Cardiac muscle cell (in vitro differentiated cells and primary cell): ENCODE measurements at places on chromosomes 1 and 21.

DNA sequence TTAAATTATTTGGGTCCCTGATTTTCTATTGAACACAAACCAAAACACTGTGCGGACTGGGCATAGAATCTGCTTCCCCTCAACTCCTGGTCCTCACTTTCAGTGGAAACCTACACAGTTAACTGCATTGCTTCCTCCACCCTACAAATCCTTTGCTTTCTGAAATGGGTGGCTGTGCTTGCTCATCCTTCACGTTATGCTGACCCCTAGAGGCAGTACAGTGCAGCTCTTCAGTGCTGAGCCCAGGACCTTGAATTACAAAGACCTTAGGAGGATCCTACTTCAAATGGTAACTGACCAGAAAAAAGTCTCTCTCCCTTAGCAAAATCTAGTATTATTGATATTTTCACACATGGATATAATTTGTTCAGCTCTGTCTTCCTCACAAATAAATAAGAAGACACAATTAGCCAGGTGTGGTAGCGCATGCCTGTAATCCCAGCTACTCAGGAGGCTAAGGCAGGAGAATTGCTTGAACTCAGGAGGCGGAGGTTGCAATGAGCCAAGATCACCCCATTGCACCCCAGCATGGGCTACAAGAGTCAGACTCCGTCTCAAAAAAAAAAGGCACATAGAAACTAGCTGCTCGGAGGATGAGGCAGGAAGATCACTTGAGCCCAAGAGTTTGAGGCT lies 63.4 kb upstream of the L1TD1 start:
- peak; percentile 83 for DNase-seq

- no peak for DNase-seq
These were observed 17.2 kb downstream of the KCNJ15 start for GRCh38 chr21:38273745-38274542.

DNA sequence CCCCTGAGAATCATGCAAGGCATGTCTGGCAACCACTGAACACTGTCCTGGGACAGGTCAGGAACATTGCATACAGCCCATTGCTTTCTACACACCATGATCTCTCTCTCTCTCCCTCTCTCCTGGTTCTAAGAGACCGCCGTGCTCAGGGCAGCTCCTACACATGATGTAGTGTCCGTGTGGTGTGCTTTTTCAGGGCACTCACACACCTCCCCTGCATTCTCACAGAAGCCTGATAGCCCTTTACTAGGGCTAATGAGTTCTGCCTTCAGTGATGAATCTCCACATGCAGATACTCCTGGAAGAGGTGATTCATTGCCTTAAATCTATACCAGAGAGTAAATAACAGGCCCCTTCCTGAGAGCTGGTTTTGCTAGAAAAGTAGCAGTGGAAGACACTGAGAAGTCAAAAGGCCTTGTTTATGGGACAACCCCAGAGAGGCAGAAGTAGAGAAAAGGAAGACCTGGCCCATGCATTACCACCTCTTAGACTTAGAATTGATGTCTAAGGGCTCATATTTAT lies 7.2 kb upstream of the OLFML2B start:
- no peak for DNase-seq

DNA sequence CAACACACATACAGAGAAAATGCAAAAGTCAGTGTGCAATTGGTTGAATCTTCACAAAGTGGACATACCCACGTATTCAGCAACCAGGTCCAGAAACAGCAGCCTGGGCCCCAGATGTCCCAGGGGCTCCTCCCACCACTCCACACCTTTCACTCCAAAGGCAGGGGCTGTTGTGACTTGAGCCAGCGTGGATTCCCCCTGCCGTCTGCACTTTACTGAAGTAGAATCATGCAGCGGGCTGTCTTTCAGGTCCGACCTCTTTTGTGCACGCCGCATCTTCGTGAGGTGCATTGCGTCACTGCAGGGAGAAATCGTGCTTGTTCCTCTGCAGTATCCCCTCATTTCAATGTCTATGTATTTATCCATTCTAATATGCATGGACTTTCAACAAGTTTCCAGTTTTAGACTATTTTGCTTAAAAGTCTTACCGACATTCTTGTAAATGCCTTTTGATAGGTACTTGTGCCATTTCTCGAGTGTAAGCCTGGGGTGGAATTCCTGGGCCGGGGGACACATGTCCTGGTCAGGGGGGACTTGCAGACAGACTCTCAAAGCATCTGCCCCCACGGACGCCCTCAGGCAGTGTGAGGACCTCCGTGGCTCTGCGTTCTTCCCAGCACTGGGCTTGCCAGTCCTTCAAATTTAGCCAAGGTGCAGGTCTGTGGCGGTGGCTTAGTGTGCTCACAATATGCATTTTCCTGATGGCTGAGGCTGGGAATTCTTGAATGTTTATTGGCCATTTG lies 29.3 kb upstream of the ACTRT2 start:
- DNase-seq: no peak

DNA sequence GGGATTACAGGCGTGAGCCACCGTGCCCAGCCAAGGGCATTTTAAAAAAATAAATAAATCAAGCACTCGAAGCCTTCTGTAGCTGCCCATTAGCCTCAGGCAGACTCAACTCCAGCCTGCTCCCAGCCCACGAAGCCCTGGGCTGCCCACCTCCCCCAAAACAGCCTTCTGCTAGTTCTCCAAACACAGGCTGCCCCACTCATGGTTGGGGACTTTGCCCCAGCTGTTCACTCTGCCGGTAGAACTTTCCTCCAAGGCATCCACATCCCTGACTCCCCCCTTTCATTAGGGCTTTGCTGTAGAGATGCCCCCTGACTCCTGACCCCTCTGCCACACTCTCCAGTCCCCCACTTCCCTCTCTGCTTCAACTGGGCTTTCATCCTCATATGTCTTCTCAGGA lies 29.7 kb upstream of the LAPTM5 start:
- DNase-seq: no peak

GRCh38 chr1:36420836-36421317 lies 23.2 kb upstream of the LSM10 start:
- DNase-seq: peak; percentile 79

DNA sequence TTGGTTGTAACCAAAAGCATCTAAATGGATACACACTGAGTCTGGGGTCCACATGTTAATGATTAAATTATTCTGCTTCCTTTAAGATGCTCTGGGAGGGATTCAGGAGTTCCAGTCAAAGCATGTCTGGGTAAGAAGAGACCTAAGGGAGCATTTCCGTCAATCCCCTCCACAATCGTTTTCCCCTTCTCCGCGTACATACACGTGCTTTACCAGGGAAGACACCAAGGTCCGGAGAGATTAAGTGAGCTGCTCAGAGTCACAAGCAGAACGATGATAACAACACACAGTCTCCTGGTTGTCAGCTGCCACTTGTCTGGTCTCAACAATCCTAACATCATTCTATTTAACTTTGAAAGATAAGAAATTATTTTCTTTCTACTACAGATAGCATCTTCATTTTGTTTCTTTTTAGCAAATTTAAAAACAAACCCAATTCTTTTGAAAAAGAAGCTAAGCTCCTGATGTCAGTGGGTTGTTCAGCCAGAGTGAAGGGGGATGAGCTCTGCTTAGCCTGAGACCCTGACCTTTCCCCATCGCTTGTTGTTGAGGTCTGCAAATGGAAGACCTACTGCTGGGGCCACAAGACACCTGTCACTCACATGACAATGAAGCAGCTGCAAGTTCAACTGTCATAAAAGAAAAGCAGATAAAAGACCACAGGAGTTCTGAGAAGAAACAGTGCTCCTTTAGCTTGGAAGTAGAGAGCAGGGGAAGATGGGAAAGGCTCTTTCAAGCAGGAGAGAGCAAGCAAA lies 4.5 kb downstream of the PAFAH2 start:
- no peak for DNase-seq

DNA sequence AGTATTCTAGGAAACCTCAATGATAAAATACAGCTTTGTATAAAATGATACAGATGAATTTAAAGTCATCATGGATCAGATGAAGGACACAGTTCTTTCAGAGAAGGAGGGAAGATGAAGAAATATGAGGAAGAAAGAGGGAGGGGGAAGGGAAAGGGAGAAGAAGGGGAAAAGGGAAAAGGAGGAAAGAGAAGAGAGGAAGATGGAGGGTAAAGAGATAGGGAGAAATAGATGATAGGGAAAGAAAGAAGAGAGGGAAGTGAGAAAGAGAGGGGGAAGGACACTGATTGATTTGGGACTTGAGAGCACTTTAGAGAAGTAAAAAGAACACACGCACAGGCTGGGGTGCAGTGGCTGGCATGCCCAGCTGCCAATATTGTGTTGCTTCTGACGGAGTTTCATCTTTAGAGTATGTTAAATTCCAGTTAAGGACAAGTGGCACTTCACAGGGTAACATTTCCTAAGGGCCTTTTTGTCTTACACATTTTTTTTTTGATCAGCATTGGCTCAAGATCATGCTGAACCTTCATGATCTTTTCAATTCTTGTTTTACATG lies 235.9 kb upstream of the DMRTA2 start:
- no peak for DNase-seq

- DNase-seq: no peak
These were observed 20.5 kb downstream of the ALDH4A1 start for GRCh38 chr1:18881642-18882431.

GRCh38 chr1:109312978-109313775 lies 6.4 kb upstream of the MYBPHL start:
- no peak for DNase-seq

DNA sequence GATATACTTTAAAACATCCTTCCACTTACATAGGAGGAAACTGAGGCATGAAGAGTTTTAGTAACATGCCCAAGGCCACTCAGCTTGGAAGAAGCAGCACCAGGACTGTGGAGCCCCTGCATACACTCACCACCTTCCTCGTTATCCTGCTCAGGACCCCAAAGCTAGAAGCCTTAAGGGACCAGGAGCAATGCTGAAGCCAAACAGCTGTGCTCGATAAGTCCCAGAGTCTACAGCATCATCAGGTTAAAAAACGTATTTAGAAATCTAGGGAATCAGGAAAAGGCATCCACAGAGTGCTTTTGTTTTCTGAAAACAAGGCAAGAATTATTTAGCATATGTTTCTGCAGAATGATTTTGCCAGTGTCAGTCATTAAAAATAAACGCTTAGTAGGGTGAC lies 301.7 kb upstream of the ESRRG start:
- DNase-seq: no peak

DNA sequence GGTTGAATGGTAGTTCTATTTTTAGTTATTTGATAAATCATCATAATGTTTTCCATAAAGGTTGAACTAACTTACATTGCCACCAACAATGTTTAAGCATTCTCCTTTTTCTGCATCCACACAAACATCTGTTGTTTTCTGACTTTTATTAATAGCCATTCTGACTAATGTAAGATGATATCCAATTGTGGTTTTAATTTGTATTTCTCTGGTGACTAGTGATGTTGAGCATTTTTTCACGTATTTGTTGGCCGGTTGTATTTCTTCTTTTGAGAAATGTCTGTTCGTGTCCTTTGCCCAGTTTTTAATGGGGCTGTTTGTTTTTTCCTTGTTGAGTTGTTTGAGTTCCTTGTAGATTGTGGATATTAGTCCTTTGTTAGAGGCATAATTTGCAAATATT lies 24.6 kb upstream of the SLC35F3 start:
- no peak for DNase-seq

DNA sequence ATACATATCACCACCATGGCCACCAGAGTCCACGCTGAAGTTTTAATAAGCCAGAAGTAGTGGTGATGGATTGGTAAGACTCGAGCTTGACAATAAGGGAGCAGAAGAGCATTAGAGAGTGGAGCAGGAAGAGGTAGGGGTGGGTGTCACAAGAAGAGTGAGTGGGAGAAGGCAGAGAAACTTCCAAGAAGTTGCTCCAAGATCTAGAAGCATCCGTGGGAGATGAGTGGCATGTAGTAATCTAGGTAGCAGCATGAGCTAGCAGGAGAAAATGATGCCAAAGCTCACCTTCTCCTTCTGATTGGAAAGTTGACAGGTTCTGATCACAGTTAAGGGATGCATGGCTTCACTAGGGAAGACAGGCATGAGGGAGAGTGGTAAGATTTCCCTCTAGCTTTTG lies 49.2 kb downstream of the PLXNA2 start:
- no peak for DNase-seq
